ENCODE measurements at places on chromosomes 11 and 22.

GRCh38 chr11:117851852-117852251 lies 24.6 kb downstream of the FXYD6 start:
- no peak for DNase-seq

GRCh38 chr11:27882066-27882697 lies 181.9 kb upstream of the BDNF start:
- DNase-seq: no peak

DNA sequence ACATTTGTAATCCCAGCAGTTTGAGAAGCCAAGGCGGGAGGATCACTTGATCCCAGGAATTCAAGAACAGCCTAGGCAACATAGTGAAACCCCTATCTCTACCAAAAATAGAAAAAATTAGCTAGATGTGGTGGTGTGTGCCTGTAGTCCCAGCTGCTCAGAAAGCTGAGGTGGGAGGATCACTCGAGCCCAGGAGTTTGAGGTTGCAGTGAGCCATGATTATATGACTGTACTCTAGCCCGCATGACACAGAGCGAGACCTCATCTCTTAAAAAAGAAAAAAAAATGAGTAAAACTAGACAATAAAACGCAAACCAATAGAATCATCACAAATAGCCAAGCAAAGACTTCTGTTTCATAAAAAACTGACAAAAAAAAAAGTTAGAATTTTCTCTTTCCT lies 21.8 kb downstream of the NUCB2 start:
- DNase-seq: no peak

DNA sequence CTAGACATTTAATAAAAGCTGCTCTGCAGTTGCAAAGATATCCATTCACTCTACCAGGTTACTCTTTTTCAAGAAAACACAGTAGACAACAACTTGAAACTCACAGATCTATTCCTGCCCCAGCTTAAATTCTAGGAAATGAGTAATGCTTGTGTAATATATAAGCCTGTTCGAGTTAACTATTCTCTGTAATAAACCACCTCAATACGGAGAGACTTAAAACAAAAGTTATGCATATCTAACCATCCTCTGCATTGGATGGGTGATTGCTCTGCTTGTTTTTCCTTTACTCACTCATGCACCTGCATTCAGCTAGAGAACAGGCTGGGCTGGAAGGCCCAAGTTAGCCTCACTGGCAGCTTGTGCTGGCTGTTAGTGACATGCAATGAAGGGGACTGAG lies 13.3 kb downstream of the LRRC4C start:
- DNase-seq: no peak

- no peak for DNase-seq
These were observed 53.9 kb downstream of the MN1 start for GRCh38 chr22:27747396-27748221.

DNA sequence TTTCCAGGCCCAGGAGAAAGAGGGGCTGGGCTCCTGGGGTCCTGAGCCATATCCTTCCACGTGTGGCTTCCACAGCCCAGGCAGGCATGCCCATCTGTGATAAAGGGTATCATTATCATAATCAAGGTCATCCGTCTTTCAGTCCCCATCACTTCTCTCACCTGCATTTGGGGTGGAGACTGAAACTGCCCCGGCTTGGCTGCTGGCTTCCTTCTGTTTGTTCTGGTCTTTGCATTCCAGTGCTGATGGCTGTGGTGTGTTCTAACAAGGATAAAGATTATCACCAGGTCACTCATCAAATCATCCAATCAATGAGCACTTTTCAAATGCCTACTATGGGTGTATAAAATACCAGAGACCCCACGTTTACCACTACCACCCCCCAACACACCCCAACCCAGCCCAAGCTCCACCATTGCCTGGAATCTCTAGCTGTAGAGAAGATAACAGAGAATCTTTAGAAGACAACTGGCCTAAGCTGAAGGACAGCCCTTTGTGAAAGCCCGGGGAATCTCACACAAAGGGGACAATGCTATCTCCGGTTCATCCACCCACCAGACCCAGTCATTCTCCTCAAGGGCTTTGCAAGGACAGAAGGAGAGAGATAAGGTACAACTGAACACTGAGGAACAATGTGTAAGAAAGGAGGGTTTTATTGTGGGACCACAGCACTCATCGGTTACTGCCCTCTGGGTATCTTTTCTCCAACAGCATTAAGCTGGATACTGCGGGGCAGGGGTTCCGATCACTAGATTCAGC lies 54.9 kb downstream of the AHNAK start:
- DNase-seq: no peak

- no peak for DNase-seq
These were observed 65.5 kb downstream of the GGTLC2 start for GRCh38 chr22:22709719-22710445.

- DNase-seq: peak; percentile 47
These were observed 73.3 kb upstream of the ZBED5 start for GRCh38 chr11:10930972-10931760.

GRCh38 chr11:131977854-131978253 lies 607.4 kb downstream of the NTM start:
- no peak for DNase-seq

- no peak for DNase-seq
These were observed 213.9 kb downstream of the SBF2 start for GRCh38 chr11:10080138-10080537.

- DNase-seq: no peak
These were observed 4.4 kb downstream of the BCL9L start for GRCh38 chr11:118921121-118921928.

DNA sequence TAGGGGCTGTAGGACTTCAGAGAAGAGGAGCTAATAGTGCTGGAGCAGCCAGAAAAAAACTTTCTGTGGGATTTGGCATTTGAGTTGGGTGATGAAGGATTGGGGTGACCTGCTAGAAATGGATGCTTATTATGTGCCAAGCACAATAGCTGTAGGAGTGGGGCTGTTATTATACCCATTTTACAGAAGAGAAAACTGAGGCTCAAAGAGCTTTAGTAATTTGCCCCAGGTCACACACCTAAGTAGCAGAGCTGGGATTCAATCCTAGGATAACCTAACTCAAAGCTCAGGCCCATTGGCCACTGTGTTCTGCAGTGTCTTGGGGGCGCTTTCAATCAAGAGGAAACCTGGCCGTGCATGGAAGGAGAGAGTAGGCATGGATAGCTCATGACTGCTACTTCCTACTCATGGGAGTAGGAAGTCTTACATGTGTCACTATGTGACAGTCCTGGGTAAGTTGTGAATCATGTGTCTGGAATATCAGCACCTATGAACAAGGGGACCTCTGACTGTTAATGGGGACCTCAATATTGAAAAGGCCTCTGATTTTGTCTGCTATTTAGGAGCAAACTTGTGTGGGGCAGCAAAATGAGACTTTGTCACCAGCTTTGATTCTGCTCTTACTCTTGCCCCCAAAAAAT lies 6.1 kb upstream of the ELF5 start:
- no peak for DNase-seq

DNA sequence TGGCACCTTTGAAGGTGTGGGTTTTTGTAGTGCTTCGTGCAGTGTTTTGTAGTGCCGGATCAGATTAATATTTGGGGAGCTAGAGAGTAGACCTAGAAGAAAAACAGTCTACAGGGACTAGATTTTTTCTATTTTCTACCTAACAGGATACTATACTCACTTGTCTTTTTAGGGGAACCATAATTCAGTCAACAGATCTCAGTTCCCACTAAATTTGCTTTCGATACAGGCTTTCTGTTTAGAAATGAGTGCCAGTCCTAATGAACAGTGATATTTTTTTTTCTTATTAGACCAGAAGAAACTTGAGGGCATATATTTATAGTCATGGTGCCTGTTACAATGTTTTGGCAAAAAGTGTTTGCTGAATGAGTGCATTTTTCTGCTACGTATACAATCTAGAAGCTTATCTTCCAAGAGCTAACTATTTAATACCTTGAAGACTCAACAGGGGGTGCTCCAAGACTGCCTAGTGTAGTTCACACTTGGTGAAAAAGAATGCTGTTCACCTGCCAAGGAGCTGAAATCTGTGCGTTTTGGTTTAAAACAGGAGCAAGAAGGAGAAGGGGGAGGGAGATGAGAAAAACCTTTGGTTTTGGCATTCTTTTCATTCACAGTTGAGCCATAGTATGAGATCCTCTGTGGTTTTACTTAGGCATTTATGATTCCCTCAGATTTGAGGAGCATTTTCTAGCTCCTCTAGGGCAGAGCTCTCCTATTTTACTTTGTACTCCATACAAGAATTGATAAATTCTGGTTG lies 44.9 kb upstream of the VSTM5 start:
- no peak for DNase-seq

DNA sequence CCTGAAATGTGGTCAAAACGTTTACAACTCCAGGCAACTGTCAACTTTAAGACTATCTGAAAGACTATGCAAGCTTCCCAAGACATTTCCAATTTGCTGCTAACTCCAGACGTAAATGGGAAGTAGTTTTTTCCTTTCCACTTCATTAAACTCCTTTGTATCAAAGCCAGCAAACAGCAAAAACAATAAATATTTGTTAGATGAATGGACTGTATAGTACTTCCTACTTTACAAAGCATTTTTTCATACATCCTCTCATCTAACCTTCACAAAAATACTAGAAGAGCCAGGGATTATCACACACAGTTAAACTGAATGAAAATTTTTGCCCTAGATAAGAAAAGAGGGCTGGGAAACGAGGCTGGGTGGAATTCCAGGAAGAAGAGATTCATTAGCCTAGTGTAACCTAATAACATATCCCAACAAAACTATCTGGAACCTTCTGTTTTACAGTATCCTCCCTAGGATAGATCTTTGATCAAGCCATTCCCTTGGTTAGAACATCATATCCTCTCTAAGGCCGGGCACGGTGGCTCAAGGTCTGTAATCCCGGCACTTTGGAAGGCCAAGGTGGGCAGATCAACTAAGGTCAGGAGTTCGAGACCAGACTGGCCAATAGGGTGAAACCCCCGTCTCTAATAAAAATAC lies 10.4 kb downstream of the NUP98 start:
- DNase-seq: no peak

- no peak for DNase-seq
These were observed 92.9 kb downstream of the NELL1 start for GRCh38 chr11:20762116-20762844.

DNA sequence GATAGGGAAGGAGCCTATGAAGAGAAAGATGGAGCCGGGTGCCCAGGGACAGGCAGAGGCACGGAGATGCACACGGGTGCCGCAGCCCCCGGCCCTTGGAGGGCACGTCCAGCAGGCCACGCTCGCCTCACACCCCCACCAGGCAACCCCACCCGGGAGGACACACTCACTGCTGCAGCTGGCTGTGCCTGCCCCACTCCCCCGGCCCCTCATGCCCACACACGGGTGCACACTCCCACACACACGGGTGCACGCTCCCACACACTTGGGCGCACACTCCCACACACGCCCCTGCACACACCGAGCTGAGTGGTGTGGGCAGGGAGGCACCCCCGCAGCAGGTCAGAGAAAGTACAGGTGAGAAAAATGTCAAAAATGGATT lies 1.1 kb downstream of the MOB2 start:
- no peak for DNase-seq

DNA sequence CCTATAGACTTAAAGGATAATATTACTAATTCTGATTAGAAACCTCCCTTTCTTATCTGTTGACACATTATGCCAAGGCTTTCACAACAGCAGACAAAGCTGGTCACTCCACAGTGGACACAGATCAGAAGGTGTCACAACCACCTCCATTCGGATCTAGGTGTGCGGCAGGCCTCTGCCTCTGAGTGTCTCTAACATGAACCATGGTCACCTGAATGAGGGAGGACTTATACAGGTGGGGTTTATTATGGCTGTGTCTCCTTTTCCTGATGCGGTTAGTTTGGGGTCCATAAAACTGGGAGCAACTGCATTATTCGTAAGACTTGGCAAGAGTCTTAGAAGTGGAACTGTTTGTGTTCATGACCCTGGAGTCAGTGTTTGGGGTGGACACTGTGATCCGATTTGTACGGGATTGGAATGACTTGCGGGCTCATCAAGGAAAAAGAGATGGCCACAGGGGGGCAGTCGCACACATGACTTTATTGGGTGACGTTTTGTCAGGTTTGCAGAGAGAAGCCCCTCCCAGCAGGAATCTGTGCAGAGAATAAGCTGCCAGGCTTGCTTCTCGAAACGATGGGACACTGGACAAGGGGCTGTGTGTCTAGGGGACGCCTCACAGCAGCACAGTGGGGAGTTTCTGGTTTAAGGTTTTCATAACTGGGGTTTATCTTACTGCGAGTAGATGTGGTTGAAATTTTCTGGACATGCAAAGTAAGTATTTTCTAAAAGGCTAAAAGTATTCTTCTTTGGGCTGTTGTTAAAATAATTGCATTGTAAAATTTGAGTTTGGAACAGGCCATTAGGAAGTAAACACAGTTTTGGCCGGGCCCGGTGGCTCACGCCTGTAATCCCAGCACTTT lies 90.6 kb downstream of the GAB4 start:
- DNase-seq: no peak

All from brain pericyte (primary cell).